ENCODE measurements at places on chromosomes 5 and 9. TPM values are rescaled to one million over a fixed set of nuclear protein-coding genes. Genes with fewer than 3 reads are reported as not detected.

HAVCR2 gene
- total RNA-seq, result 2.8 TPM

IL4 gene
- total RNA-seq, result not detected

PAEP gene
- not detected for total RNA-seq

- DNase-seq, result no peak
Observed at GRCh38 chr5:142618130-142618523, 67.8 kb downstream of the FGF1 start.
